ENCODE measurements at places on chromosomes 4 and X.

- peak; percentile 19 for DNase-seq
These were observed 38.9 kb downstream of the PDHA1 start for GRCh38 chrX:19382555-19383145.

DNA sequence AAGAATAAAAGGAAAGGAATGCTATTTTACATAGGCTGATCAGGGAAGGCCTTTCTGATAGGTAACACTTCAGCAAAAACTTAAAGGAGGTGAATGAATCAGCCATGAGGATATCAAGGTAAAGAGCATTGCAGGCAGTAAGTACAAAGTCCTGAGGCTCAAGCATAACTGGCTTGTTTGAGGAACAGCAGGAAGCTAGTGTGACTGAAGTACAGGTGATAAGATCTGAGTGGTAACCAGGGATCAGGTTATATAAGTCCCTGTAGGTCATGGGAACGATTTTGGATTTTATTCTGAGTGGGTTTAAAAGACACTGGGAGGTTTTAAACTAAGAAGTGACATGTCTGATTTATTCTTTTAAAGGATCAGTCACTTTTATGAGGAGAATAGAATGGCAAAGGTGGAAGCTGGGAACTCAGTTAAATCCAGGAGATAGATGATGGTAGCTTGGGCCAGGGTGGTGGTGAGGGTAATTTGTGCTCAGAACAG lies 47.1 kb upstream of the THOC2 start:
- no peak for DNase-seq

DNA sequence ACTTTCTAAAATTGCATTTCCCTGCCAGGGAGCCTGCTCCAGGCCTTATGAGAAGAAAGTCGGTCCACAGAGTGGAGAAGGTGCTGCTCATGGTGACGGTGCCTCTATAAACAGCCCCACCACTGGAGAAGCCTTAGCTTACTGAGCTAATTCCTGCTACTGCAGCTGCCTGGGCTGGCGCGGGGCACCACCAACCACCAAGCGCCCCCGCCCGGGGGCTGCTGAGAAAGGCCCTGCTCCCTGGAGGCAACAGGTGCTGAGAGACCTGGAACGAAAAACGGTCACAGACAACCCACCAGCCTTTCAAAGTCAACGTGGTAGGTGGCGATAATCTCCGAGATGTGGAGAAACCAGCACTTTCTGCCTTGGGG lies 2.9 kb downstream of the HCFC1 start:
- DNase-seq = no peak

- DNase-seq = no peak
These were observed 32.3 kb downstream of the CYBB start for GRCh38 chrX:37812110-37812509.

GRCh38 chr4:126955292-126956183 lies 677.2 kb upstream of the INTU start:
- no peak for DNase-seq

DNA sequence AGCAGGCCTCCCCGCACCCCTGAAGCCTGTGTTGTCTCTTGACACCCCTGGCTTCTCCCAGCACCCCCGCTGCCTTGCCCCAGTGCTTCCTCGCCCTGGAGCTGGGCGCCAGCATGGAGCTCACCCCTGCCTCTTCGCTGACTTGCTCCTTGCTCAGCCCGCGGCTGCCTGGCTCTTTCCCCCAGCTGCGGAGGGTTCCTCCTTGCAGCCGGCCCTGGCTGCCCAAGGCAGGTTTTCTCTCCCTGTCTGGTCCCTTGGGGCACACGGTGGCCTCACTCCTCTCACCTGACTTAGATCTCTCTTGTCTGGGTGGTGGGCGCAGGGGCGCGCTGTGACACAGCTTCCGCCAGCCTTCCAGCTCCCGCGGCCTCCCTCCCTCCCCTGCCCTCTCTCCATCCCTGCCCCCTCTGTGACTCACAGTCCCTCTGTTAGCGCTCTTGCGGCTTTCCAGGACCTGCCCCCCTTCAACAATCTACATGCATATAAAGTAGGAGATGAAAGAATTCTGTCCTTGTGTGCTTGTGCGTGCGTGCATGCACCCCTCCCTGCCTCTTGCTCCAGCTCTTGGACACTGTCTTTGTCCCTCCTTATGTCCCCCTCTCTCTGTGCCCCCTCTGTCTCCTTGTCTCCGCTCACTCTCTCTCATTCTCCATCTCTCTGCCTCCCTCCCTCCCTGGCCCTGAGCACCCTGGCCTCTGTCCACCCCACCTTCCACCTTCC lies 2.2 kb downstream of the PLXNB3 start:
- DNase-seq = peak; percentile 65

DNA sequence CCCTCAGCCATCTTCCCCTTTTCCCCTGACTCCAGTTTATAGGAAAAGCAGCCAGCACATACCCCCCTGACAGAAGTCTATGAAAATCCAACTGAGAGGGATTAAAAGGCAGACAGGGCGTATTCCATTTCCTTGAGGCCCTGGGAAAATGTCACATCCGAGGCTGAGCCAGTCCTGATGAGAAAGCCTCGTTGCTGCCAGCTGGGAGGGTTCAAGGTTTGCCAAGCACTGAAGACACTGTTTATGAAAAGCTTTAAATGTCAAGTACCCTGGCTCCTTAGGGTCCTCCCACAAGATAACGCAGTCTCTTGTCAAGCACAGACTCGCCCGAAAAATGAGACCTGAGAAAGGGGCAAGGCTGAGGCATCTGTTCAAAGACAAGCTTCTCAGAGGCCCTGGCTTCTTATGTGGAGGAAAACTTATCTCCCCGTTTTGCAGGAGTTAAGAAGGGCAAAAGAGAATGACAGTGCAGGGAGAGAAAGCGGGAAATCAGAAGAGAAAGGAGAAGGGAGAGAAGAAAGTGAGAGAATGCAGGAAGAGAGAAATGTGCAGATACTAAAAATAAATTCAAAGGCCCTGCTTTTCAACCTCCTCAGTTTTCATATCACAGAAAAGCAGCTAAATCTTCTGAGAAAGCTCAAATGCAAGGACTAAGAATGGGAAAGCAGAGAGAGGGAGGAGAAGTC lies 44.7 kb downstream of the SCD5 start:
- no peak for DNase-seq
